ENCODE measurements at places on chromosomes 7 and 10.

- no peak overlapping the region for H3K4me3 ChIP-seq
- no peak overlapping the region for H3K27ac ChIP-seq
- H3K4me1 ChIP-seq, result no peaks in the 10 kb centered on the region
- peak; percentile 72 for DNase-seq
- no peaks in the 10 kb centered on the region for H3K36me3 ChIP-seq
Observed at GRCh38 chr7:70092314-70093204, 494.3 kb downstream of the AUTS2 start.

DNA sequence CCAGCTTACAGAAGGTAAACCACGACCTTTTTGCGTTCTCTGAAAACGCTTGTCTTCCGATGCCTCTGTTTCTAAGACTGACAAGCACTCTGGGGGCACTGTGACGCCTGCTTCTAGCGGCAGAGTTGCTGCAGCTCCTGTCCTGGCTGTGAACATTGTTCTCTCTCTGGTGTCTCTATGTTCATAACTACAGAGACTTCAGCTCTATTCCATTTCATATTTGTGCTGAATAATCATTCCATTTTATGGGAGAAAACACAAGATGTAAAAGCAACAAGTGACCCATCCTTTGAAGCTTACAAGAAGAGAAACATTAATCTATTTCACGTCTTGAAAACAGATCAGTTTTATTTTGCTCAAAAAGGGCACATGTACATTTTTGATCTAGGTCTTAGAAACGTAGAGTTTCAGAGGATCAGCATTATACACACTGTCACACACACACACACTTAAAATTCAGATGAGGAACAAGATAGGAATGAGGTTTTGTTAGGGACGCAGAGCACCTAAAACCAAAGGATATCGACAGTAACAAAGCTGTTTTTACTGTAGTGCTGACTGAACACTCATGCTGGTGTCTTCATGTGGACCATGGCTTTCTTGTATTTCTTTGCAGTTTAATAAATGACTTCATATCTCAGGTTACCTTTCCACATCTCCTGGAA is 3.0 kb downstream of the IKZF1 start:
- no peak for DNase-seq
- H3K4me1 ChIP-seq, result no peaks in the 10 kb centered on the region
- no peaks in the 10 kb centered on the region for H3K36me3 ChIP-seq

DNA sequence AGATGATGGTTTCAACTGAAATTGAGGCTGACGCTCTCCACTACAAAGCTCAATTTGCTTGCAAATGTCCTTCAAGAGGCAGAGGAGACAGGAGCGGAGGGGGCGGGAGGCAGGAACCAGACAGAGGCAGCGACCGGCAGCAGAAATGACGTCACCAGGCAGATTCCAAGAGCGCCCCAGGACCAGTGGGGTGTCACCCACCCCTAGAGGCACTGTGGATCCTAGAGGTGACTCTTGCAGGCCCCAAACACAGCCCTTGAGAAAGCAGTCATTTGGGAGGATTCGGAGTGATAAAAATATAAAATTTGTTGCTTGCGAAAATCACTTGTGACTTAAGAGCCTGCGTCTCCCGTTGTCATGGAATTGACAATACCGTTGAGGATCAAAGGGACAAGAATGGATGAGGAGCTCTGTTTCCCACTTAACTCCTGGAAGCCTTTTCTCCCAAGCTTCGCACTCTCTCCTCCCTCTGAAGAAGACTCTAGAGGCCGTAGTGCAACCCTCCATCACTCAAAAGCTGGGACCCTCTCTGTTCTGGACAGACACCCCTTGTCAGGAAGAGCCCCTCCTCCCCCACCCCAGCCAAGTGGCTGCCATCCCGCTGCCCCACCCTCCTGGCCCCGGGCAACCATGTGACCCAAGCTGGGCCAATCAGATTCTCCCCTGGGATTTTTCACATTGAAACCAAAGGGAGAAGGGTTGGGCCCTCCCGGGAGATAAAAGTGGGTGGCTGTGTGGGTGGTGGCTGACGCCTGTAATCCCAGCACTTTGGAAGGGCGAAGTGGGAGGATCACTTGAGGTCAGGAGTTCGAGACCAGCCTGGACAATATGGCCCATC is 16.3 kb upstream of the SLC29A4 start:
- no peak for DNase-seq
- no peaks in the 10 kb centered on the region for H3K4me1 ChIP-seq

DNA sequence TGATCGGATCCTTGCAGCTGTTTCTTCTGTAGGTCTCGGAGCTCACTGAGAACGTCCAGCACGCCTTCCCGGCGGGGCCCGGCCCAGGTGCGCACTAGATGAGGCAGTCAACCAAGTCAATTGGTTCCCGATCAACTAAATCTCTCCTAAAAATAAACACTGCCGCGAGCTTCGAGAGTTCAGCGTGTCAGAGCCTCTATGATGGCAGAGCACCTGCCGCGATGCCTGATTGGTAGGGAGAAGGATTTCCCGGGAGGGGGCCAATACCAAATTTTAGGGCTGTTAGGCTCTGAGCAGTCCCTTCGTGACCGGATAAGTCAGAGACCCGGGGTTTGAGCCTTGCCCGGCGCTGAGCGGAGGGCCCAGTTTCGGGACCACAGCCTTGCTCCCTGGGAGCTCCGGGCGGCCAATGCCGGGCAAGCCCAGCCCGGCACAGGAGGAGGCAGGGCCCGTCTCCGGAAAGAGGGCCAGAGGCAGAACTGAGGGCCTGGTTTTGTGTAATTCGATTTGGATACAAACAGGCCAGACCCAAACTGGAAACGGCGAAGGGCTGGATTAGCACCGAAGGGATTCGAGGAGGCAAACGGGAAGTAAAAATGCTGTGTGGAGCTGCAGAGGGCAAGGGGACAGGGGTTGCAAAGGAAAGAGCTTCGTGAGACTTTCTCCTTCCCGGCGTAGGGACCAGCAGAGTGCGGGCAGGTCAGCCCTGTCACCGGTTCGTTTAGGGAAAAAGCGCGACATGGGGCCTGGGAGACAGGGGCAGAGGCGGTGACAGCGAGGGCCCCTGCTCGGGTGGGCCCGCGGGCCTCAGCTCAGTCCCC is 569 bp downstream of the SLC26A5 start:
- no peaks in the 10 kb centered on the region for H3K36me3 ChIP-seq
- H3K4me3 ChIP-seq, result peak overlapping the region; percentile 37
- no peak overlapping the region for H3K27ac ChIP-seq
- DNase-seq, result peak; percentile 5
- H3K4me1 ChIP-seq, result no peaks in the 10 kb centered on the region

DNA sequence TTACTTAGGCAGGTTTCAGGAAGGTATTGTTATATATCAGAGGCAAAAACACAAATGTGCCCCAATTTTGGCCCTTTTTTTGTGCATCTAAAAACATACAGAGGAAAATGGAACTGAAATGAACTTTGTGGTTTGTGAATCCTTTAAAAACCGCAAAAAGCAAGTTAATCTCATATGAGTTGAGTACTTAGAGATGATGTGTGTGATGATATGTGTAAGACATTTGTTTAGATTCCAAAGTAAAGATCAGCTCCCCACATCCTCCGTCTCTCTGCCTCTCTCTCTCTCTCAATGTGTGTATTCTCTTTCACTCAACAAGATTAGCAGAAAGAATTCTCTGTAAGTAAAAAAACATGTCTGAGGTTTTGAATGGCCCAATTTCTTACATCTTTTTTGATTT is 201.9 kb downstream of the MALRD1 start:
- DNase-seq, result peak; percentile 77
- H3K27me3 ChIP-seq, result no peaks in the 10 kb centered on the region
- peaks cover 2% of the 10 kb centered on the region for H3K4me1 ChIP-seq
- no peak overlapping the region for H3K4me3 ChIP-seq
- H3K36me3 ChIP-seq, result no peaks in the 10 kb centered on the region

GRCh38 chr10:59843748-59844147 is 62.6 kb downstream of the CCDC6 start:
- DNase-seq, result no peak
- no peaks in the 10 kb centered on the region for H3K36me3 ChIP-seq
- no peaks in the 10 kb centered on the region for H3K27me3 ChIP-seq
- no peak overlapping the region for H3K4me3 ChIP-seq
